ENCODE measurements at places on chromosomes 5 and 9. TPM values are rescaled to one million over a fixed set of nuclear protein-coding genes. Genes with fewer than 3 reads are reported as not detected.

DNA sequence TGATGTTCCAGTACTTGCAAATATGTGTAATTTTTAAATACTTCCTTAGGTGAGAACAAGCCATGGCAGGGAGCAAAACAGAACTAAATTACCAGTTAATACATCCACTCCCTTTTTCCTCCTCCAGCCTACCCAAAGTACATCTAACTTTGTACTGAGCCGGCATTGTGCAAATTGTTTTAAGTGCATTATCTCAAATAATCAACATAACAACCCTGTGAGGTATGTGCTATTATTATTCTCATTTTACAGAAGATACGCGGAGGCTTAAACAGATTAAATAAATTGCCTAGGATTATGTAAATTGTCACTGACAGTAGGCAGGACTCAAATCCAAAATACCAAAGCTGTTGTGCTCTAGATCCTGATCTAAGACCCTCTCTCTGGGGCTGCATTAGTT is 55.5 kb upstream of the KLF4 start:
- DNase-seq: no peak

The PCDHGA9 gene
- polyA plus RNA-seq: not detected

GRCh38 chr9:120360510-120360909 is 219.5 kb downstream of the CDK5RAP2 start:
- DNase-seq: no peak

The QRFP gene
- not detected for polyA plus RNA-seq

DNA sequence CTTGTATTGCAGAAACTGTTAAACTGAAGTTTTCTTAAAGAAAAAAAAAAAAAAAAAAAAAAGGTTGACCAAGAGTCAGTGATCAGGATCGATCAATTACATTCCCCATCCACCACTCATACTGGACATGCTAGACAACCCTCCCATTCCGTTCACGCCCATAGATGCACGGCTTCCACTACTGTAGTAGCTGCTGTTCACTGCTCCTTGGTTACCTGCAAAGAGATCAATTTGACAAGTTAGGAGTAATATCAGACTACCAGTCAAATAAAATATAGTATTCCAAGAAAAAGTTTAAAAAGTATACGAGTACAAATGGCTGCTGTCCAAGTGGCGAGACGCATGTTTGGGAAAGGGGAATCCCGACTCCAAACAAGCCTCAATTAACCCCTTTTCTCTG is 8.7 kb downstream of the HNRNPH1 start:
- DNase-seq: no peak

- no peak for DNase-seq
Observed at GRCh38 chr9:133151041-133151440, 12.7 kb downstream of the GBGT1 start.

The FAT2 gene
- not detected for polyA plus RNA-seq

DNA sequence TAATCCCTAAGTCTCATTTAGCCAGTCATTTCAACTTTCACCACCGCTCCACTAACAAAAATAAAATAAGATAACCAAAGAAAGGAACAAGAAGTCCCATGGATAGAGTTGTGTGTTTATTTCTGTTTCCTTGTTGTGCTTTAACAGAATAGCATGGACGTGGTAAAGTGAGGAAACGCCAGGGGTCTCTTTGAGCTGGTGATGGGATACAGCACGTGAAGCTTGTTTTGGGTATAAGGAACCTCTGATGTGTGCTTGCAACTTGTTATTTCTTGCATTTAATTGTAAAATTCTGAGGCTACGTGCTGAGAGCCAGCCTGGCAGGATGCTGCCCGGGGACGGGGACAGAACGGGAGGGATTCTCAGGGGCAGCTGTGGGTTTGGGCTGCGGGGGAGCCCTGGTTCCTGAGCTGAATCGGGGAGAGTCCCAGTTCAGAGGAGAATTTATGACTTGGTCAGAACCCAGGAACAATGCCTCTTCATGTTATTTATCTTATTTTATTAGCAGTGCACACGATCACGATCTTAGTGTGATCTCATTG is 63.4 kb downstream of the ANKRD33B start:
- DNase-seq: no peak

DNA sequence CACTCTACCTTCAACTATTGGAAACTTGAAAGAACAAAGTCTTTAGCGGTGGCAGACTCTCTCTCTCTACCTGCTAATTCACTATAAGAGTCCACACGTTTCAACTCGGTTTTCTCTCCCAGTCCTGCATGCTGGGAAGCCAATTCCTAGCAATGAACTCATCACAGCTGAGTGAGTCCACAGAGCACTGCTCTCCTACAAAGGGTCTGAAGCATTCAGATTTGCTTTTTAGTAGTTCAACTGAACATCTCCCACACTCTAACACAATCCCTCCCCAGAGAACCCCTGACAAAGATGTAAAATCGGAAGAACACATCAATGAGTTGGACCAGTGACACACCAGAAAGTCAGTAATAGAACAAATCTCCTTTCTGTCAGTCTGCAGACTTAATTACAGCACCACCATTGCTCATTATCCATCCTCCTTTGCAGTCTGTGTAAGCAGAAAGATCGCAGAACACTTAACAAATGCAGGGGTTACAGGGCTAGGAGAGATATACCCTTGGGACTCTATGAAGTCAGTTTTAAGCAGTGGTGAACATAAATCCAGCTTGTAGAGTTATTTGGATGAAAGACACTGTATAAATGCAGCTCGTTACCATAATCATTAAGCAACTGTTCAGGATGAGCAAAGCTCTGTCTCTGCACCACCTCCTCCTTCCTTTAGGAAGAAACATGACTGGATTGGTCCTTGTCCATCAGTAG is 353.4 kb upstream of the GRIA1 start:
- no peak for DNase-seq

- no peak for DNase-seq
Observed at GRCh38 chr9:38286766-38287165, 105.7 kb upstream of the ALDH1B1 start.

DNA sequence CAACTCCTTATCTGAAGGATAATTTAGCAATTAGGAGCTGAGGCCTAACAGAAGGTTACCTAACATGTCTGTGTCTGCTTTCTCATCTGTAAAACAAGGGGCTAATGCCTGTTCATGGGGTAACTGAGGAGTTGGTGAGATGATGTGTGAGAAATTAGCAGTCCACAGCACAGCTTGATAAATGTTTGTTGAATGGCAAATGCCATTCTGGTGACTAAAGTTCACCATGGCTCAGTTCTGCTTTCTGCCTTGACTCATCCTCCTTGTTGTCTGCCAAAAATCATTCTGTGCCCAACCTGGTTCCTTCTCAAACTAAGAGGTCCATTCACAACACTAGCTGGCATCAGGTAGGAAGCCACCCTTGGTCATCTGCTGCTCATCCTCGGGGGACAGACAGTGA is 552.0 kb upstream of the KLF4 start:
- no peak for DNase-seq

GRCh38 chr5:152649609-152650008 is 244.5 kb upstream of the NMUR2 start:
- DNase-seq: no peak

The TNC gene
- not detected for polyA plus RNA-seq

- DNase-seq: no peak
Observed at GRCh38 chr5:150261231-150261630, 28.3 kb downstream of the CAMK2A start.

GRCh38 chr5:14432931-14433589 is 148.5 kb upstream of the OTULINL start:
- no peak for DNase-seq

DNA sequence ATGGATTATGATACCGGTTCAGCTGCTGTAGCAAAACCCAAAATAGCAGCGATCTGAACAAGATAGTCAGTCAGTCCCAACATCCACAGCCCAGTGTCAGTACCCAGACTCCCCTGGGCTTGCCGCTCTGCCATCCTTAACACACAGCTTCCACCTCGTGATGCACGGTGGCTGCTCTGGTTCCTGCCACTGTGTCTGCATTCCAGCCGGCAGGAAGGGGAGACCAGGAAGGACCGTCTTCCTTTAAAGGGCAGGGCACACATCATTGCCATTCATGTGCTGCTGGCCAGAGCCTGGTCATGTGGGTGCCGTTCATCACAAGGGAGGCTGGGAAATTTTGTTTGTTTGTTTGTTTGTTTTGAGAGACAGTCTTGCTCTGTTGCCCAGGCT is 131.0 kb upstream of the IER5L start:
- DNase-seq: no peak

DNA sequence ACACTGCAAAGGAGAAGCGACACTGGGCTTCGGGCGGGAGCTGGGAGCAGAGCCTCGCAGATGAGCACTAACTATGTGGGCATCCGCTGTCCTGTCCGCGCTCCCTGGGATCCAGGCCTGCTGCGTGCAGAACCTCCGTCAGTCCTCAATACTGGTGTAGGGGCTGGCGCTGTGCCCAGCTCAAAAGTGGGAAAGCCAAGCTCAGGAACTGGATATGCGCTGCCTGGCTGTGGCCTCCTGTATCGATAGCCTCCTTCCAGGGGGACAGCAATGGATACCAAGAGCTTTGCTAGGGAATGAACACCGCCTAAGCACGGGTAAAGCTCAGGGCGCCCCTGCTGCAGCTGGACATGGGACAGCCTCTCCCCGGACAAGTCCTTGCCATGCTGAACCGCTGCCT is 270.4 kb downstream of the NSG2 start:
- no peak for DNase-seq

The IFT74 gene
- 9.0 TPM for polyA plus RNA-seq

GRCh38 chr9:124347968-124348358 is 67.3 kb downstream of the PSMB7 start:
- no peak for DNase-seq

The ADAMTS6 gene
- 0.14 TPM for polyA plus RNA-seq

- DNase-seq: no peak
Observed at GRCh38 chr5:141313711-141314110, 6.9 kb downstream of the TAF7 start.

GRCh38 chr5:36337597-36337996 is 35.9 kb upstream of the RANBP3L start:
- no peak for DNase-seq

The ANGPTL2 gene
- polyA plus RNA-seq: not detected

The GPX8 gene
- not detected for polyA plus RNA-seq

Data from naive thymus-derived CD4-positive, alpha-beta T cell (primary cell).